ENCODE measurements at places on chromosomes 3 and 15.

DNA sequence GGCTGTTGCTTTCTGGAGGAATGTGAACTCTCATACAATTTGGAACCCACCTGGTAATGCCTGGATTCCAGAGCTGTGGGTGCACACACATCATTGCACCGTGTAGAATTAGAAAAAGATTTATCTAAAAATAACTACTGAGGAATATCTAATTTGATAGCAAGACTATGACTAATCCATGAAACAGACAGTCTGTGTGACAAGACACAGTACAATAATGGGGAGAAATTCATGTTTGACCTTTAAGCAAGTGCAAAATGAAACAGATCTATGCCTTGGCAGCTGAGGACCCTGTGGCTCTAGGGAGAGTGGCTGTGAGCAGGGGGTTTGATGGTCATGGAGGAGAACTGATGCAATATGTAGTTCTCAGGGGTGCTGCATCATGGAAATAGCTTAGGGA lies 7.9 kb upstream of the DOCK3 start:
- DNase-seq: no peak

DNA sequence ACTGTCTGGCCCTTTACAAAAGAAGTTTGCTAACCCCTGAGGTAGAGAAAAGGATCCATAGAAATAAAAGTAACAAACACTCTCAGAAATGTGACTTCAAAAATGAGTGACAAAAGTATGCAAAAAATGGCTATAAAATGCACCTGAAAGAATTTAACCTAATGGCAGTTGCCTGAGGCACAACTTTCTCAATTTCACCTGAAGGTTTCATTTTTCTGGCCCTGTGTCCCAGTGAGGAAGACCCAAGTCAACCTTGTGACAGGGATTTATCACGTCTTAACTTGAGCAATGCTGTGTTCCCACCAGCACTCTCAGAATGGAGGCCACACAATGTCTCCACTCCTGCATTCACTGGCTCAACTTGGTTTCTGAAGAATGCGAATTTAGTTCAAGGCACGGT lies 83.0 kb downstream of the FHIT start:
- no peak for DNase-seq

DNA sequence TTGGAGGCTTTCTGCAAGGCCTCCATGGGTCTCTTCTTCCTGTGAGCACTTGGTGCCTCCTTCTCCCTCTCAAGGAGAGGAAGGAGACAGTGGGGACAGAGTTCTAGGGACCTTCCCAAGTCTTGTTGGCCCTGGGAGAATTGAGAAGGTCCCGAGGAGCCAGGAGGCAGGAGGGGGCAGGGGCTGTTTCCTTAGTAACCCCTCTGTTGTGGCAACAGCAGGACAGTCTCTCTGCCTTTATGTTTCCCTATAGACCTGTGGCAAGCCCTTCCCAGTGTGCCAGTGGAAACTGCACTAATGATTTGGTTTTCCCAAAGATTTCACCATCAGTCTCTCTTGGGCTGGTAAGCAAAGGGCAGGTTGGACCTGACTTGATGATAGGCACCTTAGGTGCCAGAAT lies 87.8 kb upstream of the GALNT15 start:
- DNase-seq: no peak

- no peak for DNase-seq
Measured at GRCh38 chr15:62824111-62825015, 218.2 kb upstream of the TPM1 start.

- no peak for DNase-seq
Measured at GRCh38 chr3:169250000-169250399, 413.5 kb downstream of the MECOM start.

- DNase-seq: no peak
Measured at GRCh38 chr15:60905587-60905986, 323.5 kb downstream of the RORA start.

- peak; percentile 91 for DNase-seq
Measured at GRCh38 chr15:72195101-72195511, 2.5 kb downstream of the GRAMD2A start.

- no peak for DNase-seq
Measured at GRCh38 chr3:38723569-38724391, 74.3 kb upstream of the SCN5A start.
